ENCODE measurements at places on chromosomes 3 and 15.

GRCh38 chr3:19967812-19968211, 20.9 kb downstream of the RAB5A start:
- no peak for DNase-seq

GRCh38 chr15:57422113-57422754, 45.9 kb downstream of the CGNL1 start:
- DNase-seq: no peak

- DNase-seq: no peak
These were observed 68.3 kb upstream of the HERC1 start for GRCh38 chr15:63901912-63902670.

GRCh38 chr3:52108302-52109232, 45.7 kb downstream of the POC1A start:
- DNase-seq: no peak

DNA sequence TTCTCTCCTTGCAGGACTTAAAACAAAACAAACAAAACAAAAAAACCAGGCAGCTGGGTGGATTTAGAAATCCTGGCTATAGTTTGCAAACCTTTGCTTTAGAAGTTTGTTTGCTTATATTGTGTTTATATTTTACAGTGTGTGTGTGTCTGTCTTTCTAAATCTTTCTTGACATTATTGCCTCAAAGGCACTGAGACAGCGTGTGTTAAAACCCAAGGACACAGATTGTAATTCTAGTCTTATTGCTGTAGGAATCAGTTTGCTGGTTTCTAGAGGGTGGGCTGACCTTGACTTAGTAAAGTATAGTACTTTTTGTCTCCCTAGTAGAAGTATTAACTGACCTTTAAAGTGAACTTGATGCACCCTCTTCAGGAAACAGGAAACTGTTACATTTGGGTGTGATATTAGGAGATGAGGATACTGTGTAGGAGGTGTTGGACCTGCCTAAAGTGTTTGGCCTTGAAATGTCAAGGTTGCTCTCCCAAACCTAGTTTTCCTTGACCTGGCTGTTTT, 71.0 kb downstream of the TCF12 start:
- peak; percentile 6 for DNase-seq

- DNase-seq: no peak
These were observed 687.1 kb downstream of the IGSF11 start for GRCh38 chr3:118347396-118348168.

DNA sequence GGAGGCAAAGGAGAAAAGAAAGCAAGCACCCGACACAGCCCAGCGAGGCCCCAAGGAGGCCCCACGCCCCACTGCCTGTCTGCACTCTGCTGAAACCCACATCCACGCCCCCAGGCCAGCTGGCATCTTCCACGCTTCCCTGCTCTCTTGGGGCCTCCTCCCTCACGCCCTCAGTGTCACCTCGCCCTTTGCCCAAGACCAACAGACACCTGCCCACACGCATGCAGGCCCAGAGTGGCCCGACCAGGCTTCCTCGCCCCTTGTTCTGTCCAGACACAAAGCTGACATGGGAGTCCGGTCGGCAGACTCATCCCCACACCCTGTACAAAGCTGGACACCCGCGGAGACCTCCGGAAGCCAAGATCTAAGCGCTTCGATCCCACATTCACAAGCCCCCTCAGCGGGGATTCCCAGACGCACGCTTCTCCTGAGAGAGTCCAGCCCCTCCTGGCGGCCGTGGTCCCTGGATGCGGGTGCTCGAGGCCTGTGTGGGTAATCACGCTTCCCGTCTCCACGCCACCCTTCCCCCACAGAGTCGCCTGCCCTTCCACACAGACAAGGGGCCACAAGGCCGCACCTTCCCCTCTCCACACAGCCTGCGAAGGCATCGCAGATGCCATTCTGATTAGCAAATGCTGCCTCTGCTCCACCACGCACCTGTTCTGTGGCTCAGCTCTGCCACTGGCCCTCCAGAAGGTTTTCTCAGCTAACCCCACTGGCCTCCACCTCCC, 176.6 kb downstream of the XXYLT1 start:
- DNase-seq: no peak

GRCh38 chr3:49462222-49462621, 7.8 kb upstream of the DAG1 start:
- no peak for DNase-seq

DNA sequence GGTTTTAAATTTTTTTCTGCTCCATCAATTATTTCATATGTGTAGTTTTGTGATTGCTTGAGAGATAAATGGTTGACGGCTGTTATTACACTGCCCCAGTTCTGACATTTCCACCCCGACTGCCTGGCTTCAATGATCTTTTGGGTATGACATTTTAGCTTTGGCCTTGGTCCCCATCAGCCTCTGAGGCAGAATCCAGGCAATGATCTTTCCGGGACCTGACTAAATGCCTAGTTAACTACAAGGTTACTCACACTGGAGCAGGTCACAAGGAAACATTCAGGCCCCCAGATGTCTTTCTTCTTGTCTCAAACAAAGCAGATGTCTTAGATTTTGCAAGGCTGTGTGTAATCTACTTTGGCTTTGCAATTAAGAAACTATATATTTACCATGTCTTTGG, 61.1 kb upstream of the TMCO5A start:
- DNase-seq: no peak

GRCh38 chr3:133574260-133574881, 885 bp downstream of the CDV3 start:
- DNase-seq: peak; percentile 52

DNA sequence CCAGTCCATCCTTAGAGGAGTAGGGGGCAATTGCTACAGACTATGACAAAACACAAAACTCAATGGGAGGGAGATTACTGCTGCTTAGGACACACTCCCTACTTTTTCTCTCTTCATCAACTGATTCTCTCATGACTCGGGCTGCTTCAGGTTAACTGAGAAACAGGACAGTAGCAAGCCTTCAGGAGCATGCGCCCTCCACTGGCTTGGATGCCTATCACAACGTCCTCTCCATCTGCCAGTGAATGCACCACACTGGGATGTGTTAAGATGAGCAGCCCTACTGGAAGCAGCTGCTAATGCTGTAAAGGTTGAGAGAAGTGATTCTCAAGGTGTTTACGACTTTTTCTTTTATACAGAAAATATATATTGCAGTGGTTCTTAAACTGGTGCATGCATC, 542.3 kb downstream of the EDEM1 start:
- no peak for DNase-seq

DNA sequence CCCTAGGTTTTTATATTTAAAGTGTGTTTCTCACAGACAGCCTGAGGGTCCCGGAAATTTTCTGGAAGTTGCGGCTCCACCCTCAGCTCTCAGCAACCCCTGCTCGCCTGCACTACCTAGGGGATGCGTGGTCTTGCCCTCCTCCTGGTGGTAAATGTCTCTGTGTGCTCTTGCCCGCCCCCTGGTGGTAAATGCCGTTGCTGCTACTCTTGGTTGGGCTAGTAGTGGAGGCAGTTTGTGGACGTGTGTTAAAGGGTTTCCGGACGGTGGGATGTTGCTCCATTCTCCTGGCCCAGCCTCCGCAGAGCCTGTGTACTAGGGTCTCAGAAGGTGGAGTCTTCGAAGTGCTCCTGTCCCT, 27.4 kb downstream of the STOML1 start:
- peak; percentile 85 for DNase-seq

GRCh38 chr3:169764312-169764881, 463 bp downstream of the TERC start:
- peak; percentile 64 for DNase-seq

GRCh38 chr3:46065294-46065705, 38.0 kb upstream of the XCR1 start:
- DNase-seq: peak; percentile 73

GRCh38 chr15:60394689-60395097, 3.1 kb downstream of the ANXA2 start:
- peak; percentile 66 for DNase-seq

DNA sequence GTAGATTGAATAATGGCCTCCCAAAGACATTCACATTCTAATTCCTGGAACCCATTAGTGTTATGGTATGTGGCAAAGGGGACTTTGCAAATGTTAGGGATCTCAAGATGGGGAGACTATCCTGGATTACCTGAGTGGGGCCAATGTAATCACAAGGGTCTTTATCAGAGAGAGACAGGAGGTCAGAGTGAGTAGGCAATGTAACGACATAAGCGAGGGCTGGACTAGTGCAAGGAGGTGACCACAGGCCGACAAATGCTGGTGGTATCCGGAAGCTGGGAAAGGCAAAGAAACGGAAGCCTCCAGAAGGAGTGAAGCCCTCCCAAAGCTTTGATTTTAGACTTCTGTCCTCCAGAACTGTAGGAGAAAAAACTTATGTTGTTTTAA, 26.5 kb upstream of the AQP9 start:
- DNase-seq: no peak

DNA sequence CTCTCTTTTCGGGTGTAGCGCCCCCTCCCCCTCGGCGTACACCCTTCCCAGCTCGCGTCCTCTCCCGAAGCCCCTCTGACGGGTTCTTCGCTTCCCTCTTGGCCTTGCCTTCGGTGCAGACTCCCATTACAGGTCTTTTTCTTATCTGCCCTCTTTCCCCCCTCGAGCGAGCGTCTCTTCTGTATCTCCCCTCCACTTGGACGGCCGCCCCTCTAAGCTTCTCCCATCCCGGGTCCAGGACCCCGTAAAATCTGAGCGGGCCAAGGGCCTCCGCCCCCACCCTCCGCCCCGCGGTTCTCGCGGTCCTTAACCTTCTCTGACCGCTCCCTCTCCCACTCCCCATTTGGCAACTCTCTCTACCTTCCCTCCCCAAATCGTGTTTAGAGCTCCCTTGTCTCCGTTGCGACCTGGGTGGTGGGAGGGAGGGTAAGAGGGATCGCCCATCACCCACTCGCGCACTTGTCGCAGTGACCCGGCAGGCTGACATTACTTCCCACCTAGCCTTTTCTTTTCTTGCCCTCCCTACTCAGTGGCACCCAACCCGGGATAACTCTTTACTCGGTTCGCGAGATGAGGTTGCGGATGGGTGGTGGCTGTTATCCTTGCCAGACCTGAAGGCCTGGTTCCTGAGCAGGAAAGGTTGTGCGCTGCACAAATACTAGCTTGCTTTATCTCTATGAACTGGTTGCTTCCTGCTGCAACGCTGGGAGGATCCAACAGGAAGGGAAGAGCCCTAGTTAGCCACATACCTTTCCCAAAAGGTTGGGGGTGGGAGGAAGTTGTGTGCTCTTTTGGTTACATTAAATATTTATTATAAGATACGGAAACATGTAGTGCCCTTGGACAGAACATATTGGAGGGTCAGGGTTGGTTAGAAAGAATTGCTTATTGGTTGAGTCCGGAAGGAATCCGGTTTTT, 922 bp downstream of the RAB11A start:
- DNase-seq: peak; percentile 47

DNA sequence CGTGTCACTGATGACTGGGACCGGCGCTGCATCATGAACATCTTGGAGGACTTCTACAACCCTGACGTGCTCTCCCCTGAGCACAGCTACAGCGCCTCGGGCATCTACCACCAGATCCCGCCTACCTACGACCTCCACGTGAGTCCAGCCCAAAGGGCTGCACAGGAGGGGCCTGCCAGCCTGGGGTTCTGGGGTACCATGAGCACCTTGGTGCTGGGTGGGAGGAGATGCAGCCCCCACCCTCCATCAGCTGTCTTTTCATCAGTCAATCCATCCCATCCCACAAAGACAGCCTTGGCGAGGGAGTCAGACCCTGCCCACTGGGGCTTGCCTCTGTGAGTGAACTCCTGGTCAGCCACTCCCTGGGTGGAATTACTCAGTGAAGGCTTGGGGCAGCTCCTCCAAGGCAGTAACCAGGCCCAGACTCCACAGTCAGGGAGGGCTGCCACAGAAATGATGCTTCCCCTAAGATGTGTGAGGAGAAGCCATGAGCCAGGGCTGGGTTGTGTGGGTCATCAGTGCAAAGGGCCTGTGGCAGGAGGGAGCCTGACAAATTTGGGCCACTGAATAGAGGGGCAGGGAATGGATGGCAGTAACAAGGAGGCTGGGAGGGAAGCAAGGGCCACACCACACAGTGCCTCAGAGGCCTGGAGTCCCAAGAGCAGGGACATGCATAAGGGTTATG, 47.9 kb downstream of the SEMA3G start:
- no peak for DNase-seq

- no peak for DNase-seq
These were observed 213.6 kb upstream of the LINGO1 start for GRCh38 chr15:77846360-77846759.

GRCh38 chr3:5633960-5634359, 446.5 kb downstream of the EDEM1 start:
- no peak for DNase-seq

DNA sequence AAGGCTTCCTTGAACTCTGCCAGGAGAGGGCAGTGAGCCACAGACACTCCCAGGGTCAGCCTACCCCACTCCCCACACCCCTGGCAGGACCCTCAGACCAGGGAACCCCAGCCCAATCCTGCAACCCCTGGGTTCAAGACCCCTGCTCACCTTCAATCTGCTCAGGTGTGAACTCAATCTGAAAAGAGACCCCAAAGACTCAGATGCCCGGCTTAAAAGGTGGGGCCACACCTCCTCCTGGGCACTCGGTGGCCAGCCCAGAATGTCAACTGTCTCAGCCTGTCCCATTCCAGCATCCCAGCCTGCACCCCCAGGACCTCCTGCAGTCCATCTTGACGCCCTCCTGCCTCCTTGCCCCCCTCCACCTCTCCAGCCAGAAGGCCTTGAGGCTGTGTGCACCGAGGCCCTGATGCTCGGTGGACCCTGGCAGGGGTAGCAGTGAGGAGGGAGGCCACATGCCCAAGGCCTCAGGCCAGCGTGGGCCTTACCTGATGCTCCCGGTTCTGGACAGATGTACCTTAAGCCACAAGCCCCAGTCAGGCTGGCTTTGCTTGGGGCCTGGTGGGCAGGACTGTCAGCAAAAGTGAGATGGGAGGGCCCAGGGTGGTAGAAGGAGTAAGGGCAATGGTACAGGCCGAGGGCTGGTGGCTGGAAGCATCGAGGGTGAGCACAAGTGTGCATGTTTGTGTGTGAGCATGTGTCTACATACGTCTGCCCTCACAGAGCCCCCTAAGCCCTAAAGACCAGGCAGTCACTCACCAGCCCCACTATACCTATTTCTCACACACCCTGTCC, 2.2 kb downstream of the MYL3 start:
- no peak for DNase-seq

- DNase-seq: no peak
These were observed 2.5 kb downstream of the FOXL2NB start for GRCh38 chr3:138949445-138950005.

DNA sequence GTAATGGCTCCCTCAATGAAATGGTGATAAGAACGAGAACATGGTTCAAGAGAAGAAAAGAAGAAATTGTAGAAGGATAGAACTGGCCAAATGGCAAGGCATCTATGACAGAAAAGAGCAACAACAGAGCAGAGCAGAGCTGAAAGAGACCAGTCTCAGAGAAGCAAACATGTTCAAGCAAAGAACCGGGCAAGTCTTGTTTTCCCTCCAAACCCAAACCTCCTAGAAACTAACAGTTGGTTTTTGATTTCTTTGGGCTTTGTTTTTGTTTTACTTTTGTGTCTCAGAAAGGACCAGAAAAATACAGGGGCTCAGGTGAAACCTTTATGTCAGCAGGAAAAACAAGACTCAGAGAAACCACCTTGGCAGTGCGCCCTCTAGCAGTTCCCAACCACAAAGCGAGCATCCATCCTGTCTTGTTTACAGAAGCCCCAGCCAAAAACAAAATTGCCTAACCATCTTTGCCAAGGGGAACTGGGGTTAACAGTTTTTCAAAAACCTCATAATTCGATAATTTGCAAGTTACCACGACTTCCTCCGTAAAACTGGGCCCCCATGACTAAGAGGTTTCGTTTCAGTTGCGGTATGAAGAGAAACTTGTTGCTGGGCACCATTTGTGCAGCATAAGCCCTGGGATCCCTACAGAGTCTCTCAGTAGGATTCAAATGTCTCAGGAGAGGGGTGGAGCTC, 159.2 kb upstream of the SLC24A5 start:
- DNase-seq: no peak

GRCh38 chr15:89820666-89821611, 6.3 kb upstream of the ANPEP start:
- peak; percentile 88 for DNase-seq

- peak; percentile 36 for DNase-seq
These were observed 3.2 kb downstream of the CNBP start for GRCh38 chr3:129180461-129180860.

All from MCF 10A (cell line).